ENCODE measurements at places on chromosomes 3 and 15. TPM values are rescaled to one million over a fixed set of nuclear protein-coding genes. Genes with fewer than 3 reads are reported as not detected.

DNA sequence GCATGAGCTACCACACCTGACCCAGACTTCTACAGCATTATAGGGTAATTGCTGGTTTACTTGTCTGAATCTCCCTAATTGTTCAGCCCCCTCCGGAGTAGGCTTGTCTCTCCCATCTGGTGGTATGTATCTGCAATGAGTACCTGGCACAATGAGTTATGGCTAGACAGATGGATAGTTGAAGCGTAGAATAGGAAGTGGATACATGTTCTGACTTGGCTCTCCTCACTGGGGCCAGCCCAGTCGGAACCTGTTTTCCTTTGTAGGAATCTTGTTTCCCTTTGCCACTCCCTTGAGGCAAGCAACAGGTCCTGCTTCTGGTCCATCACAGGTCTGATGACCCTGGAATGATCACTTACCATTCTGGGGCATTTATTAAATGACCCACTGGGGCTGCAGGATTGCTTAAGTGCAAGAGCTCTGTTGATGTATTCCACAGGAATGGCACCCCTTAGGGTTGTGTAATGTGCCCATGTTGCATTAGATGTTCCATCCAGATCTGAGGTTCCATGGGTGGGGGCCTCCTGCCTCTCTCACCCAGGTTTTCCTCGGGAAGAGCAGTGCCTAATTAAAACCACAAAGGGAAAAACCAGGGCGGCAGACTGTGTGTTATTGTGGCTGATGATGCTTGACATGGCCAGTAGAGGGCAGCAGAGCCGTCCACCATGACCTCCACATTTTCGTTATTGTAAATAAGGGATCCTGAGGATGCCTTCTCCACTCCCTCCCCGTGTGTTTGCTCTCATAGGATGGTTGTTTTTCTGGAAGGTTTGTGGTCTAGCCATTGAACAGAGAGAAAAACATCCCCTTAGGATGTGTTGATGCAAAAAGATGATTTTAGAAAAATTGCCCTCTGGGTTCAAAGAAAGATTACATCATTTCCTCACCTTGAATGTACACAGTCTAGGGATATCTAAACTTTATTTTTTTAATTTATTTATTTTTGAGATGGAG is 58.0 kb downstream of the CMTM8 start:
- H3K27ac ChIP-seq: no peak overlapping the region
- no peak overlapping the region for H3K4me3 ChIP-seq
- DNase-seq: peak; percentile 35
- no peaks in the 10 kb centered on the region for H3K36me3 ChIP-seq
- H3K4me1 ChIP-seq: no peaks in the 10 kb centered on the region
- peaks cover 19% of the 10 kb centered on the region for H3K27me3 ChIP-seq

- H3K27ac ChIP-seq: no peak overlapping the region
- H3K27me3 ChIP-seq: no peaks in the 10 kb centered on the region
- H3K4me1 ChIP-seq: peaks cover 33% of the 10 kb centered on the region
- H3K36me3 ChIP-seq: no peaks in the 10 kb centered on the region
- H3K4me3 ChIP-seq: no peak overlapping the region
- no peak for DNase-seq
These were observed 945.1 kb downstream of the ROBO1 start for GRCh38 chr3:78822726-78823125.

Gene NR2E3
- total RNA-seq: not detected

DNA sequence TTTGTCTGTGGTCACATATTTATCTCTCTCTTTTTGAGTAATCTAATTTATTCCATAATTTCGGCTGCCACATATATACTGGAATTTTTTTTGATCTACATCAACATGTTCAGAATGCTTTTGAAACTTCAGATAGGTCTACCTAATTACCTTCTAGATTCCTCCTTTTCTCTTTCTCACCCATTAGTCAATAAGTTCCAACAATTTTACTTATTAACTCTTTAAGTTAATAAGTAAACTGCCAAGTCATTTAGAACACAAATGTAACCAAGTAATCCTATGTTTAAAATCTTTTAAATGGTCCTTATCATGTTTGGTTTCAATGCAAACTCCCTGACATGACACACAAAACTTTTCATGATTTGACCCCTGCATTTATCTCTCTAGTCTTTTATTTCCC is 410.5 kb downstream of the UNC13C start:
- H3K4me1 ChIP-seq: no peaks in the 10 kb centered on the region
- H3K27me3 ChIP-seq: no peaks in the 10 kb centered on the region
- no peak for DNase-seq

Gene AGTR1
- 0.27 TPM for total RNA-seq

DNA sequence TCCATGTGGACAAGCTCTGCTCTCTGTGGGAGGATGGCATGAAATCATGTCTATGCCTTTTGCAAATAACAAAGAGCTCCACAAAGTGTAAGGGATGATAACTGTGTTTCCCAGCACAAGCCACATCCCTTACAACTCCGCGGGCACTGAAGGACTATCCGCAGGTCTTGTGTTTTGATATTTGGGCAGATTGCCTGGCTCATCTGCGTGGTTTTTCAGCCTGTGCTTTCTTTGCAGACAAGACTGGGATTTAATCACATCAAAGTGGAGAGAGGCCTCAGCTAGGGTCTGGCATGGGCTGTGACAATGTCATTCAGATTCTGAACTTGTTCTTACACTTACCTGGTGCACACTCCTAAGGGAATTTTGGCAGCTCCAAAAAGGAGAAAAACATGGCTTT is 30.2 kb upstream of the CA12 start:
- DNase-seq: no peak
- H3K27ac ChIP-seq: no peak overlapping the region
- H3K27me3 ChIP-seq: peaks cover 10% of the 10 kb centered on the region
- H3K4me3 ChIP-seq: no peak overlapping the region
- no peaks in the 10 kb centered on the region for H3K36me3 ChIP-seq

- no peak overlapping the region for H3K27ac ChIP-seq
- no peak for DNase-seq
- no peaks in the 10 kb centered on the region for H3K4me1 ChIP-seq
- peaks cover 8% of the 10 kb centered on the region for H3K36me3 ChIP-seq
- no peaks in the 10 kb centered on the region for H3K27me3 ChIP-seq
- no peak overlapping the region for H3K4me3 ChIP-seq
These were observed 35.7 kb downstream of the IQCH start for GRCh38 chr15:67290319-67290718.

DNA sequence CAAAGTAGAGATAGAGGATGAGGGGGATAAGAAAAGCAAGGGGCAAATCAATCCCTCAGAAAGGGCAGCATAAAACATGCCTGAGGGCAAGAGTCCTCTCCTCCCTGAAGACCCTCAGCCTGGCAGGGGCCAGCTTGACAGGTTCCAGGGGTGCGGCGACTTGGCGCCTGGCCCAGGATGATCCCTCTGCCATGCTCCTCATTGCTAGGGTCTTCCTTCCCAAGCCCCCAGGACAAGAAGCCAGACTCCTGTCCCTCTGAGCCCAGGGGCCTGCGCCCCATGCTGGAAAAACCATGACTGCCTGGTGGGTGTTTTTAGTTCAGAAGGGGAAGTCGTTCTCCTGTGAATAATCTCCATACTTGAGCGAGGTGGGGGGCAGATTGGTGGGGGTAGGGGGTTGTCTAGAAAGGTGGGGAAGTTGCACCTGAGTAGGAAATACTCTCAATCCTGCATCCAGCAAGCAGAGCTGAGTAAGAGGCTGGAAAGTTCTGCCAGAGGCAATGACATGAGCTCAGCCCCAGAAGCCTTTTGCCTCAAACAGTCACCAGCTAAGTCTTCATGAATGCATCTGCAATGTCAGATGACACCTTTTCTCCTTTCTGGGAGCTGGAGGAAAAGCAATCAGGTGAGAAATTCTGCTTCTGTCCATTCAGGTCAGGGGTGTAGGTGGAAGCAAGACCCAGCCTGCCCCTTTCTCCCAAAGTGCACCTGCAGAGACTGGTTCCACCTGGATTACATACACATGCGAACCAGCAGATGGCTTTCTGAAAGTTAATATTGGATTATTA is 18.3 kb downstream of the SLC12A8 start:
- no peaks in the 10 kb centered on the region for H3K36me3 ChIP-seq
- H3K4me3 ChIP-seq: no peak overlapping the region
- peak; percentile 19 for DNase-seq
- H3K27ac ChIP-seq: no peak overlapping the region

Gene OXSM
- total RNA-seq: 11.1 TPM

Gene GATA2
- total RNA-seq: 99.5 TPM

GRCh38 chr3:38725726-38726419 is 76.4 kb upstream of the SCN5A start:
- H3K4me1 ChIP-seq: peaks cover 96% of the 10 kb centered on the region
- peaks cover 4% of the 10 kb centered on the region for H3K27me3 ChIP-seq
- peaks cover 5% of the 10 kb centered on the region for H3K36me3 ChIP-seq
- H3K27ac ChIP-seq: peak overlapping the region; percentile 69
- no peak overlapping the region for H3K4me3 ChIP-seq

DNA sequence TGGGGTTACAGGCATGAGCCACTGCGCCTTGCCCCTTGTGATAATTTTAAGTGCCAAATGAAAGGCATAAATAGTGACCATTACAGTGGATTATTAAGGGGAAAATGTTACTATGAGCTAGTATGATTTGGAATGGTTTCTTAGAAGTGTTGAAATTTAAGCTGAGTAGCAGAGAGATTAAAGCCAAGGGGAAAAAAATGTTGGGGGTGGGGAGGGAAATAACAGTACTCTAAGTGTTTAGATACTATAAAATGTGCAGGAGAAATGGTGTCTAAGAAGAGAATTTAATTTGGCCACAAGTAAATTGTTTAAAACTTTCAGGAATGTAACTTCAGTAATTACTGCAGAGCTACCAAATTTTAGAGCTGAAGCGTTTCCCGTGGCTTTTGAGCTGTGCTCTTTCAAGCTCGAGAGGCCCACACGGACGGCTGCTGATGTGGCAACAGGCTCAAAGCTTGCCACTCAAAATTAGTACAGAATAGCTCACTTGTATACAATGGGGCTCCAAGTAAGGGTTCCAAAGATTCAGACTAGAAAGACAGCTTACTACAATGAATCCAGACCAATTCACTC is 23.9 kb upstream of the SLC12A8 start:
- DNase-seq: no peak
- H3K27me3 ChIP-seq: peaks cover 4% of the 10 kb centered on the region
- H3K36me3 ChIP-seq: peaks cover 50% of the 10 kb centered on the region
- peaks cover 62% of the 10 kb centered on the region for H3K4me1 ChIP-seq

Gene SEC11A
- total RNA-seq: 230 TPM

Gene SEMA6D
- 2.0 TPM for total RNA-seq

DNA sequence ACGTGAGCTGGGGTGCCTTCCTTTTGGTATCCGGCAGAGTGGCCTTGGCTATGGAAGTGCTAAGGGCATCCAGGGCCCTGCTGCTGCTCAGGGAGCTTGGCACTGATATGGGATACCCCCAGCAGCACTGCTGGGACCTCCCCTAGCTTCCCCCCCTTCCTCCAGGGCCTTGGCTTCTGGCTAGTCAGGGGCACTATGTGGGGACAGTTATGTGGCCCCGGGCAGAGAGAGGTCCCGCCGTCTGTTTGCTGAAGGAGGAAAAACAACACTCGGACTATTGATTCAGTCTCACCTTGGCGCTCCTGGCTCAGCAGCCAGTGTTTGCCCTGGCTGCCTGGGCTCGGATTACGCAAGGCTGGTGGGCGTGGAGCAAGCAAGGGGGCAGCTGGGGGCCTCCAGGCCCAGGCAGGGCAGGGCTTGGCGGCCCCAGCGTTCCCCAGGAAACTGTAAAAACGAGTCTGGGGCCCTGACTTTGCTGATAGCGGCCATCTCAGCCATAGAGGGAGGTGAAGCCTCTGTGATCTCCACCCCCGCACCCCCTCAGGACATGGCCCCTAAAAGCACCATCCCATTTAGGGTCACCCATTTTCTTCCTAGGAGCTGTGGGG is 5.7 kb downstream of the FURIN start:
- H3K4me1 ChIP-seq: peaks cover 32% of the 10 kb centered on the region
- H3K27ac ChIP-seq: no peak overlapping the region
- H3K4me3 ChIP-seq: no peak overlapping the region
- DNase-seq: no peak

Gene CPLX3
- total RNA-seq: not detected

GRCh38 chr3:174072675-174073074 is 675.1 kb downstream of the NLGN1 start:
- H3K27me3 ChIP-seq: no peaks in the 10 kb centered on the region
- H3K27ac ChIP-seq: no peak overlapping the region
- DNase-seq: no peak

Measured in HFFc6 (cell line).